ENCODE measurements at places on chromosomes 7 and 10. TPM values are rescaled to one million over a fixed set of nuclear protein-coding genes. Genes with fewer than 3 reads are reported as not detected.

Gene NYAP1
- total RNA-seq = 2.8 TPM

Gene NRCAM
- 105 TPM for total RNA-seq

Gene PTPN20
- 4.7 TPM for total RNA-seq

Gene TSPAN33
- 6.5 TPM for total RNA-seq

Gene GPC2
- total RNA-seq = 0.84 TPM

Gene NKX2-3
- 0.07 TPM for total RNA-seq

Gene SLC39A12
- not detected for total RNA-seq

Gene GIMAP5
- not detected for total RNA-seq

Gene AFAP1L2
- total RNA-seq = 29.4 TPM

Gene MMD2
- total RNA-seq = not detected

Gene CNNM1
- 26.2 TPM for total RNA-seq

Gene CHST3
- total RNA-seq = 51.6 TPM

Gene GIMAP4
- not detected for total RNA-seq

Gene CCDC146
- total RNA-seq = 0.48 TPM

Gene FANK1
- total RNA-seq = 2.8 TPM

Gene DLD
- total RNA-seq = 95.5 TPM

Gene CRPPA
- 0.42 TPM for total RNA-seq

Gene GRB10
- 67.0 TPM for total RNA-seq

Gene TMEM213
- not detected for total RNA-seq

Gene OPN4
- not detected for total RNA-seq

Gene SLC13A1
- not detected for total RNA-seq

Gene TRPV5
- not detected for total RNA-seq

Gene PON1
- 0.64 TPM for total RNA-seq

Gene CREB5
- total RNA-seq = 5.3 TPM

Gene LOXL4
- 1.4 TPM for total RNA-seq

Gene GALNT17
- total RNA-seq = not detected

Gene SYCE1
- not detected for total RNA-seq

Gene EXOC4
- 19.7 TPM for total RNA-seq

Gene RBP4
- total RNA-seq = 10.4 TPM

Gene GBX1
- total RNA-seq = not detected

Gene CLCN1
- not detected for total RNA-seq

Gene STRIP2
- 9.8 TPM for total RNA-seq

Gene MOSPD3
- total RNA-seq = 19.0 TPM

Gene RPEL1
- 0.09 TPM for total RNA-seq

Gene SLC26A3
- not detected for total RNA-seq

Gene IRF5
- 12.5 TPM for total RNA-seq

Gene TAC1
- total RNA-seq = not detected

Gene ZNF727
- not detected for total RNA-seq

Gene TFEC
- not detected for total RNA-seq

Gene GET4
- total RNA-seq = 59.9 TPM

Gene DNAJC2
- 45.3 TPM for total RNA-seq

Gene ZNF804B
- not detected for total RNA-seq

Gene URGCP
- 27.5 TPM for total RNA-seq

Gene TMEM229A
- not detected for total RNA-seq

Gene PPP3CB
- 18.8 TPM for total RNA-seq

Gene PNLIPRP3
- not detected for total RNA-seq
